ENCODE measurements at places on chromosomes 2 and 18.

DNA sequence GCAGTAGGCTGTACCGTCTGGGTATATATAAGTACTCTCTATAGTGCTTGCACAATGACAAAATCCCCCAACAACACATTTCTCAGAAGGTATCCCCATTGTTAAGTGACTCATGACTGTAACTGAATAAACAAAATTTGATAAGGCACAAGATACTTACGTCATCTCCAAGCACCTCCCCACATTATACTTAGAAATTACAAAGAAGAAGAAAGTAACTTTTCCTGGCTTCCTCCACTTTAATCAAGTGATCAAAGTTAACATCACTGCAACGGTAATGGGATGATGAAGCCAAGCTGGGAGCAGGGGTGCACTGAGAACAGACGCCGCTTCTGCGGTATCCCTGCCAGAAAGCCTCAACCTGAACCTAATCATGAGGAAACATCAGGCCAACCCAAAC, 9.7 kb downstream of the TNS1 start:
- DNase-seq = no peak

GRCh38 chr2:175399326-175399725, 217.8 kb upstream of the ATP5MC3 start:
- no peak for DNase-seq

DNA sequence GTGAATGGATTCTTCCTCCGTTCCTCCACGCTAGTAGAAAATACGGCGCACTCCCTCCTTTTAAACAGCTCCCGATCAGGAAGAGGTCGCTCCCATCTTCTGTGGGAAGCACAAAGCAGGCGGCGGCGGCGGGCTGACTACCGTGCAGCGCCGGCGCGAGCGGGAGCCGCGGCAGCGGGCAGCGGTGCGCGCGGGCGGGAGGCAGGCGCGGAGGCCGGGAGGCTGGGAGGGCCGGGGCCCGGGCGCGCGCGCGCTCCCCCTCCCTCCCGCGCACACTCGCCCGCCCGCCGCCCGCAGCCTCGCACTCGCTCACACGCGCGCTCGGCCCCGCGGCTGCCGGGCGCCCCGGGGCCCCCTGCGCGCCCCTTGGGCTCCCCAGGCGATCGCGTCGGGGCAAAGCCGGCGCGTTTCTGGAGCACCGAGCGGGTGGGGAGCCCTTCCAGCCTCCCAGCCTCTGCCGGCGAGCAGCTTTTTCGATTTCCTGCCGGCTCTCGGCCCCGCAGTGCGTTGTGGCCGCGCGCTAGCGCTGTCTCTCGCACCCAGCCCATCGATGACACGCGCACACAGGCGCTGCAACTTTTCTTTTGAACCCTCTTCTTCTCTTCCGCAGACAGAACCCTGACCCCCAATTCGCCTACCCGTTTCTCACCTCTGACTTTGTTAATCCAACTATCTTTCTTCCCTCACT, at the start of gene SLC8A1:
Gene SLC8A1 (minus strand): TSS at position 173 of the 688 bp plus-strand sequence.
- no peak for DNase-seq

DNA sequence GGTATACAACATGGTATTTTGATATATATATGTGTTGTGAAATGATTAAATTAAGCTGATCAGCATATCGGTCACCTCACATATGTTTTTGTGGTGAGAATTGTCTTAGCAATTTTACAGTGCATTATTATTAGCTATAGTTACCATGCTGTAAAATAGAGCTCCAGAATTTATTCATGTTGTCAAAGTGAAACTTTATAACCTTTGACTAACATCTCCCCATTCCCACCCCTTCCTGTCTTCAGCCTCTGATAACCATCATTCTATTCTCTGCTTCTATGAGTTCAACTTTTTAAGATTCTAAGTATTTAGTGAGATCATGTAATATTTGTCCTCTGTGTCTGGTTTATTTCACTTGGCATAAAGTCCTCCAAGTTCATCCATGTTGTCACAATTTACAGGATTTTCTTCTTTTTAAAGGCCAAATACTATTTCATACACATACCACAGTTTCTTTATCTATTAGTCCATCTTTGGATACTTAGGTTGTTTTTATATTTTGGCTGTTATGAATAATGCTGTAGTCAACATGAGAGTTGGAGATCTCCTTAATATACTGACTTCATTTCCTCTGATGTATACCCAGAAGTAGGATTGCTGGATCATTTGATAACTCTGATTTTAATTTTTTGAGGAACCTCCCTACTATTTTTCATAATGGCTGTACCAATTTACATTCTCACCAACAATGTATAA, 30.3 kb downstream of the NCOA1 start:
- no peak for DNase-seq

DNA sequence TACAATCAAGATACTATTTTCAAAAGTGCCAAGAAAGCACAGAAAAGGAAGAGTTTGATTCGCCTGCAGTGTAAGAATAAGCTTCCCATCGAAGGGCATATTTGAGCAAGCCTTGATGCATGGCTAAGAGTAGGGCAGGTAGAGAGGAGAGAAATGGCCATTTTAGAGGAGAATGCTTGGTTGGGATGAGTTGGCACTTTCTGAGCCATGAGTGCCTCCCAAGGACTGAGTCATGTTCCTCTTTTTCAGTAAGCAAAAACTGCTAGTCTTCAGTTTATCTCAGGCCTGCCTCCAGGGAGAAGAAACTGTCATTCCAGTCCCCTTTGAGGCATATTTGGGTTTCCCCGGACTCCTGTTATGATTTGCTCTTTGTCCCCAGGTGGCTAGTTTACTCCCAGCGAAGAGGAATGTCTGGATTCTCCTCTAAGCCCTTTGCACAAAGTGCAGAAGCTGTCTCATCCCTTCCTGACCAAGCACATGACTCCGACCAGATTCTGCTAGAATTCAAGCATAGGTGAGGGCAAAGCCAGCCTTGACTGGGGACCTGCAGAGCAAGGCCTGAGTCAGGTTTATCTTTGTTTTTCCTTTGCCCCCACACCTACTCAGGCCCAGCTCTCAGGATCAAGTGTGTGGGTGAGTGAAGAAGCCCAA, 115.2 kb downstream of the TTC32 start:
- DNase-seq = peak; percentile 9

DNA sequence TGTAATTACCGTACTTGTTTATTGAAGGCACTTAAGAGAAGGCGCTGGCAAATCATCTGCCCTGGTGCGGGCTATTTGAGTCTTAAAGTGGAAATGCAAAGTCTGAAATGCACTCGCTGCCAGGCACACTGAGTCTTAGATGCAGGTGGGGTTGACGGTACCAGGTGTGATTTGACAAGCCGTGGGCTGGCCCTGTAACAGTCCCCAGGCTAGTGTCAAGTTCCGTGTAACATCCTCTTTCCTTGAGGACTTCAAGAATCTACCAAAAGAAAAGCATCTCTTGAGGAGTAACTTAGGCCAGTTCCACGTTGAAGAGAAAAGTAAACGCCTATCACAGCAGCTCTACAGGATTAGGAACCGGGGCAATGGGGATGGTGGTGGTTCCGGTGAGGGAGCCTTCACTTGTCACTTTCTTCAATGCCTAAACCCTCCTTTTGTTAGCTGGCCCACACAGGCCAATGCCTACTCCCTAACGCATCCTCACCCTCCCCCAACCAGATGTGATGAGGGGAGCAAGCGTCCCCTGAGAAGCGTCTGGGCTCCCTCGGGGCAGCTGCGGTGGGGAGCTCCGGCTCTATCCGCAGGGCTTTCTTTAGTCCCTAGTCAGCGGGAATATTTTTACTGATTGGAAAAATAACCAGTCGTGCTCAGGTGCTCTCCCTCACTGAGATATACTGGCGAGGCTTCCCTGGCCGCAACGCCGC, 1.5 kb upstream of the UGP2 start:
- no peak for DNase-seq

DNA sequence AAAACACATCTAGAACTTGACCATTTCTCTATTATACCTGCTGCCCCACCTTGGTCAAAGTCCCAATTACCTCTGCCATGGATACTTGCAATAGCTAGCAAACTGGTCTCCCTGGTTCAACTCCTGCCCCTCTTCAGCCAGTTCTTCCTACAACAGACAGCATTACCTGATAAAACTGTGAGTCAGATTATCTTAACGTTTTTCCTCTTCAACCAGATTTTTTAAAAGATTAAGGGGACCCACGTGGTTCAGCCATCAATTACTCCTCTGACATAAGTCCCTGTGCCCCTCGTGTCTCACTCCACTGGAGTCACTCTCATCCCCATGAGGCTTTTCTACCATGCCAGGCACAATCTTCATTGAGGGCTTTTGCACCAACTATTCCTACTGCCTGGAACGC, 5.3 kb upstream of the ARHGAP15 start:
- DNase-seq = no peak

GRCh38 chr2:24973812-24974211, 2.1 kb upstream of the DNAJC27 start:
- no peak for DNase-seq

- DNase-seq = no peak
Observed at GRCh38 chr2:214481204-214481603, 70.3 kb downstream of the VWC2L start.

DNA sequence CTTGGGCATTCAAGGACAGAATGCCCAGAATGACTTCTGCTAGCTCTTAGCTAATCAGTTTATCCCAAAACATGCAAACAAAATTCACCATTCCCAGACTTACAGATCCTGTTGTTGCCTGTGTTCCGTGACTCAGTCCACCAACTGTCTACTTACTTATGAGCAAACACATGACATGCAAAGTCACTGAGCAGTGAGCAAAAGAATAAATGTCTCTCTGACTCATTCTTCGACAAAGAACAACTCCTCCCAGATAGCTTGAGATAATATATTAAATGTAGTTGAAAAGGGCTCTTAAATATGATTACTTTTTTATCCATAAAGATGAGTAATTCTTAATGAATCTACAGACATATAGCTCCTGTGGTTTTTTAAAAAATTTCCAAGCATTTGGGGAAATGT, 9.0 kb upstream of the CREG2 start:
- DNase-seq = no peak

GRCh38 chr18:6666012-6666685, 63.4 kb upstream of the ARHGAP28 start:
- DNase-seq = no peak

All from KG1 (cell line).